ENCODE measurements at places on chromosomes 12 and 14.

- DNase-seq: no peak
These were observed 7.5 kb downstream of the HOXC4 start for GRCh38 chr12:54060975-54061778.

DNA sequence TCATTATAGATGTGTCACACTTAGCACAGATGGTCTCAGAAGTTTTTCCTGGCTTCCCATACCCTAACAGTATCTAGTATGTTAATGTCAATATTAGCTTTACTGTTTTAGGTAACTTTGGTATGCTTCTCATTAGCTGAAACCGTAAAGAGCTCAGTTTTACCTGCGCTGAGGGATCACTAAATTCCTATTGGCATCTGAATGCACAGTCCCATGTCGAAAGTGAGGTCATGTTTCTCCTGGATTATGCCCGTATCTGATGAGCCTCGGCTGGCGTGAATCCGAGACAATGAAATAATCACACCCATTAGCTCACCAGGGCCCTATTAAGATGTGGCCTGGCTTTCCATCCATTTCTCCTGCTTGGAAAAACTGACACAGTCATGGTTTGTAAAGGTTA, 418.2 kb downstream of the ZFP36L1 start:
- DNase-seq: no peak

GRCh38 chr12:116958402-116959197, 47.9 kb downstream of the FBXW8 start:
- no peak for DNase-seq

DNA sequence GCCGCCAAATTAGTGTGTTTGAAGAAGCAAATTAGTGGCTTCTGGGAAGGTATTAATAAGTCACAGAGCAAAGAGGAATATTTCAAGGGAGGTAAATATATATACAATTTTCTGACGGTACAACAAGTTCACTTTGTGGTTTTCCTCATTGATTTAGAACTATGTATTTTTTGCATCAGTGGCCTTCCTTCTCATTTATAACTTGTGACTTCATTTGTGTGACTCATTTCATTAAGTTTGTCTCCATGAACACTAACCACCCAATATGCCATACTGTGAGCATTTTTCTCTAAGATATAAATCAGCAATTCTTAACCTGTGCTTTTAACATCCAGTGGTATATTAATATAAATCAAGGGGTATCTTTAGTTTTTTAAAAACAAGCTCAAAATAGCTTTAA, 29.3 kb upstream of the ARHGAP5 start:
- no peak for DNase-seq

GRCh38 chr14:64801800-64802199, 77.9 kb downstream of the SPTB start:
- DNase-seq: no peak

GRCh38 chr14:104717646-104718045, 6.4 kb upstream of the ADSS1 start:
- no peak for DNase-seq

GRCh38 chr14:30621354-30621939, 672 bp upstream of the SCFD1 start:
- DNase-seq: peak; percentile 39

GRCh38 chr12:103494734-103495468, 867 bp downstream of the C12orf42 start:
- no peak for DNase-seq

GRCh38 chr12:24928131-24928530, 20.8 kb downstream of the BCAT1 start:
- DNase-seq: no peak

DNA sequence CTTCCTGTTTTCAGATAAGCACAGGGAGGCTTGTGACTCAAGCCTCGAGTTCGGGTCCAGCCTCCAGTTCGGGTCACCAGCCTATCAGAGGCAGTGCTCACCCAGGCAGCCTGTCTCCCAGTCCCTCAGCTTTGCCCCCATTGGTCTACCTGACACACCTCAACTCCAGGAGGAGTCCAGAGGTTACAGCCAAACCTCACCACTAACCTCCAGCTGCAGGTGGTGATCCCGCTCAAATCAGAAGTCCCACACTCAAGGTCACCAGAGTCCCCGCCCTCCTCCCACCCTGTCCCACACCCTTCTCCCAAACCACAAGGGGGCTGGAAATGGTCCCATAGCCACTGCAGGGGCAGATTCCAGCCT, 42.1 kb downstream of the KDM2B start:
- no peak for DNase-seq

GRCh38 chr14:80638620-80639515, 302.7 kb downstream of the CEP128 start:
- no peak for DNase-seq
